ENCODE measurements at places on chromosomes 3 and 15. TPM values are rescaled to one million over a fixed set of nuclear protein-coding genes. Genes with fewer than 3 reads are reported as not detected.

DNA sequence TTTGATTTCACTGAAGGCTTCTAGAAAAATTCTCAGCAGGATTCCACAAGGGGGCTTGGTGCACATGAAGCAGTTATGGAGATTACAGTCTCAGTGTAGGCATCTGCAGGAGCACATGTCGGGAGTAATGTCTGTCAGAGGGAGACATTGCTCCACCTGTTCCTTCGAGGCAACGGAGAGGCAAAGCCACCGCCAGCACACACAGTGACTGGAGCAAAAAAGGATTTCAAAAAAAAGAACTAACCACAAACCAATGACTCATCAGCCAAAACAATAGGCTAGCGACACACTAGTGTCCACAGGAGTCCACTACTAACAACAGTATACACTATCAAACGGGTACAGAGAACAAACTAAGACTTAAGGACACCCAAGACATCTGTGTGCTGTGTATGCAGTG is 68.9 kb downstream of the NPTN start:
- H3K36me3 ChIP-seq, result peaks cover 89% of the 10 kb centered on the region
- no peaks in the 10 kb centered on the region for H3K4me1 ChIP-seq
- no peaks in the 10 kb centered on the region for H3K27me3 ChIP-seq
- no peak for DNase-seq

GRCh38 chr3:158731938-158732855 is at the start of gene RARRES1:
RARRES1 (minus strand) TSS chr3:158732457; CDS start chr3:158732415, 42 bp downstream.
- no peaks in the 10 kb centered on the region for H3K36me3 ChIP-seq
- DNase-seq, result peak; percentile 81
- no peak within 1 kb of the TSS for H3K27ac ChIP-seq

DNA sequence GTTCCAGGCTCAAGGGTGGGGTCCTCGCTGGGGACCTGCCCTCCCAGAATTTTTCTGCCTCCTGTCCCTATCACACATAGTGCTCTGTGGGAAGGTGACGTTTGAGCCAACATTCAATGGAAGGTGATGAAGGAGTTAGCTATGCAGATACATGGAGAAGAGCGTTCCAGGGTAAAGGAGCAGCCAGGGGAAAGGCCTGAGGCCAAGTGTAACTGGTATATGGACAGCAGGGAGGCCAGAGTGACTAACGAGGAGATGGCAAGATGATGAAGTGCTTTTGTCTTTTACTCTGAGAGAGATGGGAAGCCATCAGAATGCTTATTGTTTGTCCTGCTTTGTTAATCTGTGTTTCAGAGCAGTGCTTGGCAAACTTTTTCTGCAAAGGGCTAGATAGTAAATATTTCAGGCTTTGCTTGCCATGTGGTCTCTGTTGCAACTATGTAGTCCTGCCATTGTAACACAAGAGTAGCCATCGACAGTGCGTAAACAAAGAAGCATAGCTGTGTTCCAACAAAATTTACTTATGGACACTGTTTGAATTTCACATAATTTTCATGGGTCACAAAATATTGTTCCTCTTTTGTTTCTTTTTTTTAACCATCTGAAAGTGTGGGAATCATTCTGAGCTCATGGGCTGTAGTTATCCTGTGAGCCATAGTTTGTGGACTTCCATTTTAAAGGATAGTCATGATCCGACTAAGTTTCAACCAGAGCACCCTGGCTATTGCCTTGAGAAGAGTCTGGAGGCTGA is 25.8 kb upstream of the PIAS1 start:
- H3K27ac ChIP-seq, result no peak overlapping the region
- H3K36me3 ChIP-seq, result no peaks in the 10 kb centered on the region
- H3K4me3 ChIP-seq, result no peak overlapping the region
- H3K4me1 ChIP-seq, result no peaks in the 10 kb centered on the region

NANOGP8 gene
- total RNA-seq, result 12.3 TPM

WDR93 gene
- 0.36 TPM for total RNA-seq
